ENCODE measurements at places on chromosomes 3 and 15.

DNA sequence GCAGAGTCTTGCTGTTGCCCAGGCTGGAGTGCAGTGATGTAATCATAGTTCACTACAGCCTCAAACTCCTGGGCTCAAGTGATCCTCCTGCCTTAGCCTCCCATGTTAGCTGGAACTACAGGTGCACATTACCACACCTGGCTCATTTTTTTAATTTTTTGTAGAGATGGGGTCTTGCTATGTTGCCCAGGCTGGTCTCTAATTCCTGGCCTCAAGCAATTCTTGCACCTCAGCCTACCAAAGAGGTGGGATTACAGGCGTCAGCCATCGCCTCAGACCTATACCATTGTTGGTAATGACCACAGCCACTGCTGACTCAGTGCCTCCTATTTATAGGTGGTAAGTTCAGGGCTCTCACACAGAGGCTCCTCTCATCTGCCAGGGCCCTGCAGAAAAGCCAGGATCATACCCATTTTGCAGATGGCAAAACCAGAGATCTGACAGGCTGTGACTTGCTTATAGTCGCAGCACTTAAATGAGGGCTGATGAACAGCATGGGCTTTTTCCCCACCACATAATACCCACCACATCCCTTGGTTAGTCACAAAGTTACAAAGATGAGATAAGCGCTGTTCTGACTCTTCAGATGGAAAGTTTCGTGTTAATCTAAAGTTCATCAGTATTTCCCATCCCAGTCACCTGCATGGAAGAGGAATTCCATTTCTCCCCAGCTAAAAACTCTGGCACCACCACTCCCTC lies 21.8 kb upstream of the SPATA12 start:
- DNase-seq: no peak

DNA sequence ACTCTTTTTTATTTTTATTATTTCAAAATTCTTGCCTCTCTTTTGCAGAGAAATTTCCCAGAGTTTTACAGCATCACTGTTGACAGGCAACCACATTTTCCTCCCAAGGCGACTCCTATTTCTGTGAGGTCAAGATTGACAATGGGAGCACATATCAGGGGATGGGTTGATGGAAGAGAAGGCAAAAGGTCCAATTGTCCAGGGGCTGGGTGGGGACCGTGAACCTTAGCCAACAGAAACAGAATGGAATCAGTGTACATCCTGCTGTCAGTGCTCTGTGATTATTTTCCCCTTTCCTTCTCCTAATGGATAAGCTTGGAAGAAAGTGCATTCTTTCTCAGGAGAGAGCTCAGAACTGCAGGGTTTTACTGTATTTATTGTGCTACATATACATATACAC lies 42.4 kb downstream of the CNTN6 start:
- DNase-seq: no peak

GRCh38 chr3:184338511-184338945 lies 1.1 kb downstream of the FAM131A start:
- DNase-seq: no peak

- DNase-seq: no peak
Observed at GRCh38 chr3:78757731-78758130, 1010.1 kb downstream of the ROBO1 start.

GRCh38 chr3:39404943-39405686 lies 1.4 kb upstream of the RPSA start:
- no peak for DNase-seq

GRCh38 chr3:46646700-46647099 lies 34.4 kb downstream of the FAM240A start:
- no peak for DNase-seq

DNA sequence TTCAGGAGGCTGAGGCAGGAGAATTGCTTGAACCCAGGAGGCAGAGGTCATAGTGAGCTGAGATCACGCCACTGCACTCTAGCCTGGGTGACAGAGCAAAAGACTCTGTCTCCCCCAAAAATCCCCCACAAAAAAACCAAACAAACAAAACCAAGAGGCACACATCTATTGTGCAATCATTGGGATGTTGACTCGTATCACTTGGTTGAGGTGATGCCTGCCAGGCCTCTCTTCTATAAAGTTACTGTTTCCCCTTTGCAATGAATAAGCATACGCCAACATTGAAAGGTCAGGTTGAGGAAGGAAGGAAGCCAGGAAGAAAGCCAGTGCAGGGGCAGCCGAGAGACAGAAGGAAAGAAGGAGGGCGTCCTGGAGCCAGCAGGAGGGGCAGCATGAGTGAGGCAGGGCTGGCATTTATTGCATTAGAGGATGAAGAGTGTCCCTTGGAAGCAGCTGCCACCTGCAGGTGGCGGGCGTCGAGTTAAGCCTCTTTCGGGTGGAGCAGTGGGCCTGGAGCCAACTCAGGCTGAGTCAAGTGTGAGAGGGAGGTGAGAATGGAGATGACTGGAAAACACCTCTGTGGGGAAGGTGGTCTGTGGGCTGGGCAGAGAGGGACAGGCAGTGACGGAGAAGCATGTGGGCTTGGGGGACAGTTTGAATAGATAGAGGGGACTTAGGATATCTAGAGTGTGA lies 8.3 kb upstream of the CSPG4 start:
- peak; percentile 37 for DNase-seq

- no peak for DNase-seq
Observed at GRCh38 chr15:65431731-65432130, 9.0 kb upstream of the IGDCC4 start.

GRCh38 chr3:71504250-71505036 lies 79.1 kb downstream of the FOXP1 start:
- peak; percentile 70 for DNase-seq

- no peak for DNase-seq
Observed at GRCh38 chr3:67521053-67521646, 133.3 kb downstream of the SUCLG2 start.

- DNase-seq: no peak
Observed at GRCh38 chr3:152438706-152439105, 170.0 kb downstream of the MBNL1 start.

- DNase-seq: no peak
Observed at GRCh38 chr3:172402892-172403643, 45.2 kb downstream of the GHSR start.

GRCh38 chr3:49807431-49808114 lies 4.5 kb downstream of the INKA1 start:
- no peak for DNase-seq

DNA sequence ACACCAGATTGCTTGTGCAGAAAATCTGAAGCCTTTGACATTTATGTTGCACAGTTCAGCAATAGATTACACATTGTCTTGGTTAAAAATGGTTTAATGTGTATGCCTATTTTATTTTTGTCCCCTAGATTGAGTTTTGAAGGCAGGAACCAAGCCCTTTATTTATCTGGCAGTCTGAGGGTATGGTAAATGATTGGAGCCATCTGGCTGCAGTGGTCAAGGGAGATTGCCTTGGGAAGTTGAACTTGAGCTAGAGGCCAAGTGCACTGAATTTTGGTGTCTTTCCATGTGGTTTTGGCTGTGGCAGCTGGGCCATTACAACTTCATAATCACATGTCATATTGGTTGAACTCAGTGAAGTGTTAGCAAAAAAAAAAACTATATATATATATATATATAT lies 248.7 kb upstream of the C2CD4B start:
- no peak for DNase-seq

- no peak for DNase-seq
Observed at GRCh38 chr3:171379281-171379680, 80.9 kb downstream of the TNIK start.

GRCh38 chr15:70038730-70039392 lies 58.9 kb downstream of the TLE3 start:
- DNase-seq: no peak

DNA sequence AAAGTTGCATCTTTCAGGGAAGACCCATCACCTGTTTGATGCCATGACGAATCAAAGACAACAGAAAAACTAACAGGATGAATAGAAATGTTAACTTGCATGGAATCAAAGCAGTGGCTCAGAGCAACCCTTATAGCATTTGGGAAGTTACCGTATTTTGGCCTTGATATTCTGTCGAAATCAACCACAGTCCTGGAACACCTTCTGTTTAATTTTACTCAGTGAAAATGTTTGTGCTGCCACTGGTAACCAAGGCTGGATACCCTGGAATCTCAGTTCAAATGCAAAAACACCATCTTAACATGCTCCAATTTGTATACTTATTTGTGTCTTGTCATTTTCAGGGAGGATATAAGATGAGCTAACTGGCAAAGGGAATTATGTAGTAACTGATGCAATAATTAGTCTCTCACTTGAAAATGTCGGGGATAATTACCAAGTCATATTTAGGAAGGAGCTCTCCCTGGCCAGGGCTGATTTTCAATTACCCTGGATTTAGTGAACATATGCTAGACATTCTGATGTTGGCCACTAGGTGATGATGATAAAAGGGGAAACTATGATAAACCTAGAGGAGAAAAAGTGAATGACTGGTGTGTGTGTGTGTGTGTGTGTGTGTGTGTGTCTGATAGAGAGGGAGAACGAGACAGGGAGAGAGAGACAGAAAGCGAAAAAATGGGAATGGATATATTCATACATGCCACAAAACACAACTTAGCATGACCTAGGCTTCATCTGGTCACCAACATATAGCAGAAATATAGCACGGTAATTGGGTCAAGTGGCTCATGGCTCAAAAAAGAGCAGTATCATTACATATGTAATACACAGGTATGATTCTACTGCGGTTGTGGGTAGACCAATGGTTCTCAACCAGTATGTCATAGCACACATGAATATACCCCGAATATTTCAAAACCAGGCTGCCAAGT lies 19.0 kb upstream of the PRICKLE2 start:
- no peak for DNase-seq

GRCh38 chr3:17551895-17552294 lies 190.5 kb downstream of the TBC1D5 start:
- DNase-seq: no peak

DNA sequence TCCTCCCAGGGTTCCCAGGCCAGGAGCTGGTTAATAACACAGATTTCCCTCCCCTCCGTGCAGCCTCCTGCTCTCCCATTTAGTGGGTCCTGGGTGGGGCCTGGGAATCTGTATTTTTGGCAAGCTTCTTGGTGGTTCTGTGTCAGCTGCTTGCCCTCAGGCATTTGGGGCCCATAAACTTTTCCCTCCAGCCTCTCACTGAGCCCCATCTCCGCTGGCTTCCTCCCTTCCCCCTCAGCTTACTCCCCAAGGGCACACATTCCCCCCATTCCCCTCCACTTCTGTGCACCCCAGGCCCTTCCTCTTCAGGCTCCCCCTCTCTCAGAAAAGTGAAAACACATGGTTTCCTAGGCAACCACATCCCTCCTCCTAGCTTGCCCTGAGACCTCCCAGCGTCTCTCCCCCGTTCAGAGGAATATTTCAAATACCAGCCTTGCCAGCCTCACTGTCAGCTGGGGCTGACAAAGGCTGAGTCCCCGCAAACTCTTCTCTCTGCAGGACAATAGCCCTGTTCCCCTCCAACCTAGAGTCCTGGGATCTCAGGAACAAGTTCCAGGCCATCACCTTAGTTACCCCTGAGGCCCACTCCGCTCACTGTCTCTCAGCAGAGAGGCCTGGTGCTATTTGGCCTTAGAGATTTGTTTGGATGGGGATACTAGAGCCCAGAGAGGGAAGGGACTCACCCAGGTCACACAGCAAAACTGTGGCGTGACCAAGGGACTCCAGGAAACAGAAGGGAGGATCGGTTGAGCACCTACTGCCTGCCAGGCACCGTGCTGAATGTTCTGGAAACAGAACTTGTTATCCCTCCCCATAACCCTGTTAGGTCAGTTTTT lies 44.6 kb upstream of the SMAD6 start:
- no peak for DNase-seq

DNA sequence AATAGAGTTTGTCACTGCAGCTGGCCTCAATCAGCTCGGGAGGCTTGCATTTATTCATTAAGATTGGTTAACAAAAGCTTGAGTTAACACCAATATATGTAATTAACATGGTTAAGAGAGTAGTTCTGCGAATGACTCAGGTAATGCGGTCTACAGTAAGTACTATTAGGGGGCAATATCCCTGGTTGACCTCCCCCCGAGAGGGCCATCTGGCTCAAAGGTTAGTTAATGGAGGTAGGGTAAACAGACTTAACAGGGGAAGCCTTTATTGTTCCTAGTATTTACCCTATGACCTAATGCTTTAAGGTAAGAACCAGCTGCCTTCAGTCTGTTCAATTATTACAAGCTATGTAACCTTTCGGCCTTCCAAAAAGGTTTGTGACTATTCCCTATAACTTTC lies 403.3 kb upstream of the SGO1 start:
- no peak for DNase-seq

DNA sequence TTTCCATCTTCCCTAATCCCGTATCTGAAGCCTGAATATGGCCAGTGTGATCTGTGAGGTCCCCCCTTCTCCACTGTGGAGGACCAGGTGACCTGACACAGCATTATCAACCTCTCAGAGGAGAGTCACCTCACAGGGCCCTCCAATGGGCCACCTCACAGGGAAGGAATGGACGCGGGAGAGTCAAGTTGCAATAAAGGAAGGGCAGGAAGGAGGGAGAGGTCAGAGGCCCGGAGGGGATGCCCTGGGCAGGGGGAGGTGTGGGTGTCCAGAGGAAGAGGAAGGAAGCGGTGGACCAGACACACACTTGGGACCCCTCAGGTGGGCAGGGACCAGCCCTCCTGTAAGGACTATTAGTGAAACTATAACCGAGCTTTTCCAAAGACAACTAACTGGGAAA lies 14.6 kb upstream of the LRRC15 start:
- no peak for DNase-seq

DNA sequence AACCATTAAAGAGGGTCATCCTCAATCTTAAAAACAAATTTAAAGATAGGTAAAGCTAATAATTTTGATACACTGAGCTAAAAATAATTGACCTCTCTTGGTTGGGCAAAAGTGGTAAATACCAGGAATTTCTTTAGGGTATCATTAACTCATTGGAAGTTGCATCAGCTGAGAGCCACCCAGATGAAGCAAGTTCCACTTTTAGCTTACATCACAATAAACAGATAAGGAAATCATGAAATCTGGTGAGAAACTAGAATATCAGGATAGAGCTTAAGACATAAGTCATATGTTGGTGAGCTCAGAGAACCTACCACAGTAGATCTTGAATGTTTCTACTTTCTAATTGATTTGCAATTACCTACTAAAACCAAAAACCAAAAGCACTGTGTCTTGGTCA lies 97.4 kb upstream of the SLC2A2 start:
- no peak for DNase-seq

DNA sequence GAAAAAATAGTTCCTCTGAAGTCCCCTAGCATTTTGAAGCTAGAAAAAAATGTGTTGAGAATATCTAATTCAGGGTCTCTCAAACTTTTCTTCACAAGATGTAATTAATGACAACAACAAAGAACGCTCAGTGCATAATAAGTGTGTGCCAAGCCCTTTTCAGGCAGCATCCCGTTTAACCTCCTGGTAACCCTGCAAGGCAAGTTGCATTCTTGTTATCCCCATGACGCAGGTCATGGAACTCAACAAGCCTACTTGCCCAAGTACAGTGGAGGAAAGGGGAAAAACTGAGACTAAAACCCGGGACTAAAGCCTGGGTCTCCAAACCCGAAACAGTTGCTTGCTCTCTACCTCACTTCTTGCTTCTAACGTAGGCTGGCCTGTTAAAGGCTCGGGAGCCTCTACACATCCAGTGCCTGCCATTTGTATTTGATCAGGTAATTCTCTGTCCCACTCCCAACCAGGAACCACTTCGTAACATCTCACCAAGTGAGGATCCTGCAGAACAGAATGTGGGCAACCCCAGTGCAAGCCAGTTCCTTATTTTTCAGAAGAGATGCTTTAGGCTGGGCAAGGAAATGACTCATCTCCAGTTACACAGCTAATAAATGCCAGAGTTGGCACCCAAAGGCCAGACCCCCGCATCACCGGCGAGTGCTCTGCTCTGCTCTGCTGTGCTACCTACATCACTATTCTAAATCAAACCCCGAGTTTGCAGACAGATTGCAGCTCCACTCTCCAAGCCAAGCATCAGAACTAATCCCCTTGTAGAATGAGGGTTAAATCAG lies 28.3 kb downstream of the LMCD1 start:
- DNase-seq: no peak
